ENCODE measurements at places on chromosomes 2 and 18.

DNA sequence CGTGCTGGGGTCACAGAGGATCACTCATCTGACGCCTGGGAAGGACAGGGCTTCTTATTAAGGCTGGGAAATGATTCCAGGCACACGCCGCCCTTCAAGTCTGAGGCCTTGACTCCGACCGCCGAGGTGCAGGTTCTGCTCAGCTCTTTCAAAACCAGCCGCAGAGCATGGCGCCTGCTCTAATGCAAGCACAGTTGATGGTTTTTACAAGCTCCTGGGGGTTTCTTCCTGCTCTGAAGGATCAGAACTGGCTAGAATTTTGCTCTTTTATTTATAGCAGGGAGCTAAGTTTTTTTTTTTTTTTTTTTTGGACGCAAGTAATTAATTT is 32.0 kb downstream of the CDCA7 start:
- DNase-seq: no peak

DNA sequence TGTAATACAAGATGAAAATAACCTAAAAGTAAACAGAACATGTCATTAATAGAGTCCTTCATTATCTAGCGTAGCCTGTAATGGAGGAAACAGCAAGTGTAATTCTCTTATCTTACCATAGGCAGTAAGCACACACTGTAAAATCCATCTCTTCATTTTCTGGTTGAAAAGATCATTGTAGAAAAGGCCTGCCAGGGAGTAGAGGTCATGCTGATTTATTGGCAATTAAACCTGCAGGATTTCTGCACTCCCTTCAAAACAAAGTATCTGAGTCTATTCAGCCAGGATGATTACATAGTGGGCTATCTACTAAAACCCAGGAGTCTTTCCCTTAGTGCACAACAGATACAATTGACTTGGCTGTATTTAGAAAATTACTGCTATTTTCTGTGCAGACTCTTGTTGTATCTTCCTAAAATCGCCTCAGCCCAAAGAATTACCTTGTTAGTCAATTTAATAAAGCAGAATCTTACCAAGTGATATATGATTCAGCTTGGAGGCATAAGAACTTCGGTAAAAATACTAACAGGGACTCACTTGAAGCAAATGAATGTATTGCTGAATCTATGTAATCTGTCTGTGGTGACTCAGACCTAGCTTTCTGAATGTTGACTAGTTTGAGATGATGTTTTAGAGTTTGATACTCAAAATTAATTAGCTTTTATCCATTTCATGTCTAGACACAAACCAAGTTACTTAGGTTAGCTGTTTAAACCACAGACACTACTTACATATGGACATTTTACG is 250.4 kb upstream of the STON1 start:
- DNase-seq: no peak

DNA sequence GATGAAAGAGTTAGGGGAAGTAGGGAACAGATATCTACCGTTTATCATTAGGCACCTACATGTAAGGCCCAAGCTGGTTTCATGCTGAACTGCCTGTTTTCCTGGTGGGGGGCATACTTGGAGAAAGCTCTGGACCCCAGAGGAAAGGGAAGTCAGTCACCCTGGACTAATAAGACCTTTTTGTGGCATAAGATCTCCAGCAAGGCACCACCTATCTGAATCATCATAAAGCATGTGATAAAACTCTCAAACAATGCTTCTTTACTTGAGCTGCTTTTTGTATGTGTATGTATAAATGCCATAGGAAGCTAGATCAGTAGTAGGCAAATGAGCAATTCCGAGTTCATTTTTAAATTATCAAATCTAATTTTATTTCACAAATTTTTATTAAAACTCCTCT is 104.8 kb downstream of the TANC1 start:
- DNase-seq: no peak

- peak; percentile 10 for DNase-seq
Observed at GRCh38 chr18:27184115-27185024, 738 bp downstream of the CHST9 start.

- no peak for DNase-seq
Observed at GRCh38 chr2:37617119-37617892, 54.1 kb downstream of the CDC42EP3 start.

- DNase-seq: no peak
Observed at GRCh38 chr2:141925511-141925910, 205.3 kb downstream of the LRP1B start.

DNA sequence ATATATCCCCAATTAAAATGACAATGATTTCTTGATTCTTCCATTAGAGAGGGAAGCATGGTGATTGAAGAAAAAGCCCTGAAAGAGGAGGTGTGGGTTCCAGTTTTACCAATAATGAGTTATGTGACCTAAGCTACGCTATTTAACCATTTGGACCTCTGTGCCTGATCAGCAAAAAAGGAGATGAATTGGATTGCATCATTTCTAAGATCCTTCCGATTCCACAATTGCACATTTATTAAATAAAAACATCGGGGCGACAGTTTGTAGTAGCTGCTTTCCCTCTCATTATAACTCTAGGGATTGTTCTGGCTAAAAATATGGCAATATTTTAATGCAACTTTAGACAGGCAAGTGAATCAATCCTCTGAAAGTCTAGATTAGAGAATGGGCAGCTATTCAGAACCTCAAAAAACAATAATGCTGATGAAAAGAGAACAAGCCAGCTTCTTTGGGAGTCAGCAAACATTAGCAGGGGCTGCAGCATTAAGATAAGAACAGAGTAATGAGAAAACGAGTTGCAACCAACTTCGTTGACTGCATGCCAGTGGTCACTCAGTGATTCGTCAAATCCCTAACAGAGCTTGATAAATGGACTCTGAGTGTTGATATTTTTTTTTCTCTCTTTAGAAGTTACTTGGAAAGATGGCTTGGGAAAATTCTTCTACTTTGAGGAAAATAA is 301.2 kb downstream of the AGPS start:
- DNase-seq: no peak

DNA sequence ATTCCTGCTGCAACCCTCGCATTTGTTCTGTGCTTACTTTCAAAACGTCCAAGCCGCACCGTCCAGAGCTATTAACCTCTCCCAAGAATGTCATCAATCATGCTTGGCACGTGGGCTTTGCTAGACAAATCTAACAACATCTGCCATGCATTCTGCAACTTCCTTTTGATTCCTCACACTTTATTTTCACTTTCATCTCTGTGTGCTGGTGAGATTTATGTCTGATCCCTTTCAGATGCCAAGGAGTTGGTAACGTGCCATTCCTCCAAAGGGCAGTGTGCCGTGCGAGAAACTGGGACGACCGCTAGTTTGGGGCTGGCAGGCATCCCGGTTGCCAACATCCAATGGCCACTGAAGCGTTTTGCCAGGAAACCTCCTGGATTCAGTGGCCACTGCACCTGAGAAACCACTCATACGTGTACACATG is 230.0 kb upstream of the PARD3B start:
- DNase-seq: peak; percentile 23

DNA sequence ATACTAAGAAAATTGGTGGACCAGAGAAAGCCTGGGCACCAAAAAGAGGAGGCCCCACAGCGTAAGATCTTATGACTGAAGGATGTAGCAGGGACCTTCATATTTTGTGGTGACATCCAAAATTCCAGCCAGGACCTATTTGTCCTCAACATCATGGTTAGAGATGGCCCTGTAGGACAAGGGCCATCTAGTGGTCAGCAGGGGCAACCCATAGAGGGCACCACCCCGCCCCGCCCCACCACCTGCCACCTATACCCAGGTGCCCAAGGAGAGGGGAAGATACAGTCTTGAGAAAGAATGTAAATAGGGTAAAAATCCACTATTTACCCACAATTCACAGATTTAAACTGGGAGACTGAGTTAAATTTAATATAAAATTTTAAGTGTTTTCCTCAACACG is 59.6 kb upstream of the TMEM163 start:
- no peak for DNase-seq

- DNase-seq: no peak
Observed at GRCh38 chr2:140491876-140492275, 1638.9 kb downstream of the LRP1B start.

DNA sequence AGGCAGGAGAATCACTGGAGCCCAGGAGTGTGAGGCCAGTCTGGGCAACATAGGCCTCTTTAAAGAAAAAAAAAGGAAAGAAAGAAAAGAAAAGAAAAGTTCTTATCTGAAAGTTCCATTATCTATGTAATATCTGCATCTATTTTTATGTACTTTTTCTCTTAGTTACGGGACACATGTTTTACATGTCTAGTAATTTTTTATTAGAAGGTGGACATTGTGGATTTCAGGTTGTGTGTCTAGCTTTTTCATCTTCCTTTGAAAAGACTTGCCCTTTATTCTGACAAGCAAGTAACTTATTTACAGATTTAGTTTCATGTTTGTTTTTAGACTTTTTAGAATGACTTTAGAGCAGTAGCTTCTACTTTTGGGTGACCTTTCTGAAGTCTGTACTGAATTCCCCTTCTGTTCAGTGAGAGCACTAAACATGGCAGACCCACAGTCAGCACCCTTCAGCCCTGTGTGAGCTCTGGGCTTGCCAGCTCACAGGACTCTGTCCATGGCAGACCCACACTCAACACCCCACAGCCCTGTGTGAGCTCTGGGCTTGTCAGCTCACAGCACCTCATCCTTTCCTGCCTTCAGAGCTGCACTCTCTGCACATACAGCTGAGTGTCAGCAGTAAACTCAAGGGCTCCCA is 17.5 kb downstream of the TRAPPC12 start:
- no peak for DNase-seq

- peak; percentile 23 for DNase-seq
Observed at GRCh38 chr2:223026357-223027110, 25.5 kb upstream of the KCNE4 start.

DNA sequence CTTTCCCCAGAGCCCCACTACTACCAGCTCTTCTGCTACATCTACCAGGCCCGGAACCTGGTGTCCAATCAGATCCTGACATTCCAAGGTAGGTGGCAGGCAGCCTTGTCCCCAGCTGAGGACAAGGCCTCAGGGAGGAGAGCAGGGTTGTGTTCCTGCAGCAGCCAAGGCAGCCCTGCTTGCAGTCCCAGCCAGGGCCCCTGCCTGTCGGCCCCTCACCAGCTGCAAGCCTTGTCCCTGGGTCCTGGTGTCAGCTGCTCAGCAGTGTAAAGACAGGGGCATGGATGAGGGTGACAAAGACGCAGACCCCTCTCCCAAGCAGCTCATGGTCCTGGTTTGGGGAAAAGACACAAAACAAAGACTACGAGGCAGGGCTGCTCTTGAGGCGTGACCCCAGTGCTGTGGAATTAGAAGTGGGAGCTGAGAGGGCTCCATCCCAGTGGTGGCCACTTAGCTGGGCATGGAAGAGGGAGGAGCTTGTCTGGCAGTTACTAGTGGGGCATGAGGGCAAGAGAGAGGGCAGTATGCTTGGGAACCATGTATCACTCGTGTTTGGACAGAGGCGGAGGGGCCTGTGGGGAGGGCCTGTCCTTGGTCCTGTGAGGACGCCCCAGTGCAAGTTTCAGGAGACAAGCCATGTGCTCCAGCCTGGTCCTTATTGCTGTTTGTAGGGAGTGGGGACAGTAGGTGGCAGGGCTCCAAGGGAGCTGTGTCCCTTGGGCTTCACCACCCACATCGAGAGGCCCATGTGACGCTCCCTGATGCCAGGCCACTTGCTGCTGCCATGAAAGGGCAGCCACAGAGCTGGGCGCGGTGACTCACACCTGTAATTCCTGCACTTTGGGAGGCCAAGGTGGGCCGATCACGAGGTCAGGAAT is 47.5 kb downstream of the LMAN2L start:
- no peak for DNase-seq

DNA sequence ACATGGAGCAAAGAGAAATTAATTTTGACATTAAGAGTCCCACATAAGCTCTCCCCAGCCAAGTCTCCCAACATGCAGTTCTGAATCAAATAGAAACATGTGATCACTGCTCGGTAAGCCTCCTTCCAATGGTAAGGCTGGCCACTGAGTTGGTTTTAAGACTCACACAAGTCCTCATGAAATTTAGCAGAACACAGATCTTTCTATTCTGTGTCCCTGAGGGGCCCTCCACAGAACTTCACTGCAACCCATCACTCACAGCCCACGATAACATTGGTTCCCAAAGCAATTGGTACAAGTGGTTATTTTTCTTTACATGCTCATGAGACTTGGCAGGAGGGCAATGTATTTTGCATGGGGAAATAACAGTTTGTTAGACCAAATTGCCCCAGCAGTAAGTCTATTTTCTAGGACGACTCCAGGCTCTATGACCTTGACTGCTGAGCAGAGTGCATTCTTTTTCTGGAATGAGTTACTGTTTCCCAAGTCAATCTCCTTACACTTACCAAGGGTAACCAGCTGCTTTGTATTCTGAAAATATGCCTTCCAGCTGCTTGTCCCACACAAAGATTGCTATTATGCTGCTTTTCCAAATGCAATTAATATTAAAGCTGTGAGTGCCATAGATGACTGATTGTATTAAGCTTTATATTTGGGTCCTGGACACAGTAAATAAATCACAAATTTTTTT is 142.3 kb upstream of the TANK start:
- no peak for DNase-seq

DNA sequence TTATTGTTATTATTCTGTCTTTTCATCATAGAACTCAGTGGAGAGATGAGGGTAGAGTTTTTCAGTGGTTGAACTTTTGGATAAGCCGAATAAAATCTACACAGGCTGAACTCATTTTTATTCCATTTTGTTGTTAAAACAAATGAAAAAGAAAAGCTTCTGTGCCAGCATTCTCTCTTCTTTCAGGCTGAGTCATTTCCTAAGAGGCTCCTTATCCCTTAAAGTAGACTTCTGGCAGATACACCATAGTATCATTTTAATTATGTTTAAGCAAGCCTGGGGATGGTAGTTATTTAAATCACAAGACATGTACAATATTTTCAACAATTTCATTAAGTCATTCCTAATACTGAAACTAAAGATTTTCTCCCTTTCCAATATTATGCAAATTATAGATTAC is 1364.0 kb upstream of the NRXN1 start:
- DNase-seq: no peak

DNA sequence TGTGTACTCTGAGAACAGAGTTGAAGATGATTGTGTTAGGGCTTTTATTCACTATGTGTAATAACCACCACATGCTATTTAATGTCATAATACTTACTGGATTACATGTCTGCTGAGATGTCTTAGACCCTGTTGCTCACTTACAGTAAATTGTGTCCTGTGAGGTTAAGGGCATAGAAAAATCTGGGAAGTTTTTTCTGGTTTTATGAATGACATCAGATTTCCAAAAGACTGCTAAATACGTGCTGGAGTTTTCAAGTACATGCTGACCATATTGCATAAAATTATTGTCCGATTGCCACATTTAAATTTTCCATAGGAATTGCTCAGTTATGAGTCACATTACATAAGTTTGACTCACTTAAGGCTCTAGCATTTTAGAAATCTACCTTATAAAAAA is 96.7 kb upstream of the COL5A2 start:
- DNase-seq: no peak
